Transverse colon (tissue), 4 donors: ENCODE measurements at places on chromosomes 12 and 14. TPM values are rescaled to one million over a fixed set of nuclear protein-coding genes. Genes with fewer than 3 reads are reported as not detected.

GRCh38 chr12:106128585-106129328 is 10.0 kb downstream of the NUAK1 start:
- DNase-seq: no peak

GRCh38 chr14:87952307-87953094 is 40.5 kb downstream of the GALC start:
- DNase-seq: no peak

GRCh38 chr14:28756884-28757570 is 9.6 kb upstream of the FOXG1 start:
- no peak for DNase-seq

GRCh38 chr12:95224202-95225170 is 6.9 kb downstream of the VEZT start:
- no peak for DNase-seq

DNA sequence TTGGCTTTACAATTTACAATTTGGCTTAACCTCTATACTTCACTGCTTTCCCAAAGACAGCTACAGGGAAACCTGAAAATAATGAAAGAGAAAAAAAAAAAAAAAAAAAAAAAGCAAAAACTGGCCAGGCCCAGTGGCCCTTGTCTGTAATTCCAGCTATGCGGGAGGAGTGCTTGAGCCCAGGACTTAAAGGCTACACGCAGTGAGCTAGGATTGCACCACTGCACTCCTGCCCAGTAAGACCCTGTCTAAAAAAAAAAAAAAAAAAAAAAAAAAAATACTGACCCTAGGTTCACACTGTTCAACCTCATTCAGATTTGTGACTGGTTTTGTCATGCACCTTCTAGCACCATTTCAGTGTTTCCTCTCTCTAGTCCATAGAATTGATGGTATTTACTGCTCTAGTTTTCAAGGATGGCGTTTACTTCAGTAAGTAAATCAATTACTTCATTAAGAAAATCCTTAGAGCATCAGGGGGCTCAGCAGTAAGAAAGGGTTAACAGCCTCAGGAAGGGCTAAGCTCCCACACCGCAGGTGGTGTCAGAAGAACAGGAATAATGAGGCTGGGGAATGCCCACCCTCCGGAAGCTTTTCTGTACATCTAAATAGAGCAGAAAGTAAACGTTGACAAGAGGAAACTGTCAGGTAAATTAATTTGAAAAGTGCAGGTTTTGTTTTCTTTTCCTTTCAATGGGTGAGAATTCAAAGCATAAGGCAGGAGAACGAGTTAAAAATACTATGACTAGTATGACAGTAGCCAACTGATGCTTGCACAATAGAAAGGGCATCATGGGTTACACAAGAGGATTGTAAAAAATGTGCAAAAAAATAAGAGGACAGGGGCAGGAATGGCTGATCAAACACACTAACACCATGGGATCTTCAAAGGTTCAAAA is 115.0 kb upstream of the MDM1 start:
- no peak for DNase-seq

DNA sequence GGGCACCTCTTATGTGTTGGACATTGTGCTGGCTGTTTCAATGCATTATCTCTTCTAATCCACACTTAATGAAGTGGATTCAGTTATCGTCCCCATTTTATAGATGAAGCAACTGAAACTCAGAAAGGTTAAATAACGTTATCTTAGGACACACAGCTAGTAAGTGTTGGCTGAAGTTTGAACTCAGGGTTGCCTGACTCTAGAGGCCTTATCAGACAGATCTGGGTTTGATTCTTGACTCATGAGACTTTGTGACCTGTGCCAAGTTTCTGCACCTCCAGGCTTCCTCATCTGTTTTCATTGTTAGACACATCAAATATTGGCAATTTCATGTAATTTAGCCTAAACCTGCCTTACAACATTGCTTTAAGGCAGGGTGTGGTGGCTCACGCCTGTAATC is 18.2 kb upstream of the IRF2BPL start:
- DNase-seq: no peak

- DNase-seq: no peak
These were observed 225.4 kb downstream of the APAF1 start for GRCh38 chr12:98870504-98870903.

GRCh38 chr12:126588586-126589249 is 1523.5 kb downstream of the AACS start:
- no peak for DNase-seq

DNA sequence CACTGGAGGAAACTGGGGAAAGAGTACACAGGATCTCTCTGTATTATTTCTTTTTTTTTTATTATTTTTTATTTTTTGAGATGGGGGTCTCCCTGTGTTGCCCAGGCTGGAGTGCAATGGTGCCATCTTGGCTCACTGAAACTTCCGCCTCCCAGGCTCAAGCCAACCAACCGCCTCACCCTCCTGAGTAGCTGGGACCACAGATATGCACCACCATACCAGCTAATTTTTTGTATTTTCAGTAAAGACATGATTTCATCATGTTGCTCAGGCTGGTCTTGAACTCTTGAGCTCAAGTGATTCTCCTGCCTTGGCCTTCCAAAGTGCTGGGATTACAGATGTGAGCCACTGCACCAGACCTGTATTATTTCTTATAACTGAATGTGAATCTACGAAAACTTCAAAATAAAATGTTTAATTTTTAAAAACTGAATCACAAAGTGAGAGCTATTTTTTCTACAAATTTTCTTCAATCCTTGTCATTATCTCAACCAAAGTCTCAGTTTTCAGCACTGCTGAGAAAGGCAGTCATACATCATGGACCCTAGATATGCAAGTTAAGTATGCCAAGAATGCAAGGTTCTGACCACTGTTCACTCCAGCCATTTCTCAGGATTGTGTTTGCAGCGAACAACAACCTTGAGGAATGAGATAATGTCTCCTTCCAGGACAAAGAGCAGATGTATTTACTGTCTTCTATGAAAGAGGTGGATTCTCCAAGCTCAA is 2.4 kb downstream of the EAPP start:
- DNase-seq: no peak

DNA sequence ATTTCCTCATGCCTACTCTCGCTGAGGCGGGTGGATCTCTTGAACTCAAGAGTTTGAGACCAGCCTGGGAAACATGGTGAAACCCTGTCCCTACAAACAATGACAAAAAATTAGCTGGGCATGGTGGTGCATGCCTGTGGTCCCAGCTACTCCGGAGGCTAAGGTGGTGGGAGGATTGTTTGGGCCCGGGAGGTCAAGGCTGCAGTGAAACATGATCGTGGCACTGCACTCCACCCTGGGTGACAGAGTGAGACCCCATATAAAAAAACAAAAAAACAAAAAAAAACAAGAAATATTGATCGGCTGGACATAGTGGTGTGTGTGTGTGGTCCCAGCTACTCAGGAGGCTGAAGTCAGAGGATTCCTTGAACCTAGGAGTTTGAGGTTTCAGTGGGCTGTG is 9.2 kb downstream of the MOAP1 start:
- DNase-seq: no peak

DNA sequence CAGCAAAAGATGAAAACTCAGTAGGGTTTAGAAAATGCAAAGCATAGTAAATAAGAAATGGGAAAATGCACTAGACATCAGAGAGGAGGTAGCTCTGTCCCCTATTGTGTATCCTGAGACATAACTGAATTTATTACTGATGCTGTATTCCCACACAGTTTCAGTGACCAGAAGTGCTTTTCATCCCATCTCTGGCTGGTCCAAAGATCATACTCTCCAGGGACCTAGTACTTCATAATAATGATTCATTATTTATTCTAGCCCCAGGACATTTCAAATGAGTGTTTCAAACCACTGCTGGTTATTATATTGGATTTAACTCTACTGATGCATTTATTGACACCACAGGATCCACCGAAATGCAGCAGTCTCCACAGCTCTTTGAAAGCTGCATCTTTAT is 163.3 kb downstream of the PAWR start:
- no peak for DNase-seq

DNA sequence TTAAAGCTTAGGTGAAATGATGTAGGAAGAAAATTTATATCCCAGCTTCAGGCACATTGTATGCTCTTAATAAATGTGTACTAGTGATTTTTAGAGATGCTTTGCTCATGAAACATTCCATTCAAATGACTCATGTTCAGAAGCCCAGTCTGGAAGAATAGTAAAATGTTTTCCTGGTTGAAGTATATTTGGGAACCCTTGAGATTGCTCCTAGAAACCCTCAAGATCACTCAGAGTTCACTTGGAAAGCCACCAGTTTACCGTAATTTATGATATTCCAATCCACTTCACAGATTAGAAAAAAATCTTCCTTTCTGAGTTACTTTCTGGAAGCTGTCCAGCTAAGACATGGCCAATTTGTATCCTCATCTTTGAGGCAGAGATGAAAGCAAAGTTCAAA is 186.4 kb downstream of the SYT10 start:
- no peak for DNase-seq

- DNase-seq: no peak
These were observed 207.6 kb upstream of the PDZRN4 start for GRCh38 chr12:40980427-40980961.

GRCh38 chr12:121391619-121392324 is 8.1 kb upstream of the RNF34 start:
- peak; percentile 38 for DNase-seq

- DNase-seq: peak; percentile 86
These were observed 14.0 kb upstream of the RACGAP1 start for GRCh38 chr12:50039151-50039835.

DNA sequence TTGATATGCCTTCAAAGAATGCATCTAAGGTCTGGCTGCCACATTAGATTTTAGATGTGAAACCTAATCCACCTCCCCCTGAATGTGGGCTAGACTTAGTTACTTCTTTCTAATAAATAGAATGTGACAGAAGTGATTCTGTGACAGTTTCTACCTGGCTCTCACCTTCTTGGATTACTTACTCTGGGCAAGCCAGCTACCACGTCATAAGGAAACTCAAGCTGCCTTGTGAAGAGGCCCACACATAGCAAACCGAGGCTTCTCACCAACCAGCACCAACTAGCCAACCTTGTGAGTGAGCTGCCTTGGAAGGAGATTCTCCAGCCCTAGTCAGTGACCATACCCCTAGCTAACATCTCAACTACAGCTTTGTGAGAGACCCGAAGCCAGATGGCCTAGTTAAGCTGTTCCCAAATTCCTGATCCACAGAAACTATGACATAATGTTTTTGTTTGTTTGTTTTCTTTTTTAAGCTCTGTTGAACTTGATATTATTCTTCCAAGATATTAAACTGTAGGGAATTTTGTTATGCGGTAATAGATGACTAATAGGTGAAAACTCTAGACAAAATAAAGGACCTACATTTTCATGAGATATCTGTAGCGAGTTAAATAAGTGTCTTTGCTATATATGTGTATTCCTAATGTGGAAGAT is 6.2 kb downstream of the GPR19 start:
- DNase-seq: no peak

DNA sequence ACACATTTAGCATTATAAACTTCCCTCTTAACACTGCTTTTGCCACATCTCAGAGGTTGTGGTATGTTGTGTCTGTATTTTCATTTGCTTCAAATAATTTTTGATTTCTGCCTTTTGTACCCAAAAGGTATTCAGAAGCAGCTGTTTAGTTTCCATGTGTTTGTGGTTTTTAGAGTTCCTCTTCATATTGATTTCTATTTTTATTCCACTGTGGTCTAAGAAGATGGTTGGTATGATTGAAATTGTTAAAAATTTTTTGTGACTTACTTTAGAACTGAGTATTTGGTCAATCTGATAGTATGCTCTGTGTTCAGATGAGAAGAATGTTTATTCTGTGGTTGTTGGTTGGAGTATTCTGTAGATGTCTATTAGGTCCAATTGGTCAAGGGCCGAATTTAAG is 76.4 kb downstream of the IFNG-AS1 start:
- DNase-seq: no peak

- no peak for DNase-seq
These were observed 98.7 kb downstream of the PHETA1 start for GRCh38 chr12:111270239-111270638.

DNA sequence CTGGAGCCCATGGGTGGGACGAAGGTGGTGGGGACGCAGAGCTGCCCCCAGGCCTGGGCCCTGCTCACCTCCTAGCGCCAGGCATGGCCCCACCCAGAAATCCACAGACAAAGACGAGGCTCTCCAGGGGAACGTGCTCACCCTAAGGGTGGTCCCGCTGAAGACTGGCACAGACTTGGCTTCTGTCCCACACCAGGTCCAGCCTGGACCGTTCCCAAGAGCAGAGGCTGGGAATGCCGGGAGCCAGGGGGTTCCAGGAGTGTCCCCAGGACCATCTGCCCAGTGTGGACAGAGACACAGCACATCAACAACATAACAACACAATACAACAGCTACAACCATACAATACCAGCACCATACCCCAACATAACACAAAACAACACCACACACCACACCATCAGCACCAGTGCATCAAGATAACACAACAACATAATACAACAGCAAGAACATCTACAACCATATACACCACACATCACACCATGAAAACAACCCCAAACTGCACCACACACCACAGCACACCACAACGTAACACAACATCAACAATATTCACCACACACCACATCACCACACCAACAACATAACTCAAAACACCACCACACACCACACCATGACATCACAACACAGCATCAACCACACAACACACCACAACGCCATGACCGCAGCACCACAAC is 329.6 kb downstream of the ADGRD1 start:
- no peak for DNase-seq

The EML1 gene
- total RNA-seq: 20.6 TPM

The RNASE9 gene
- total RNA-seq: not detected

The TSHR gene
- total RNA-seq: 0.48 TPM

The PNMA1 gene
- 12.7 TPM for total RNA-seq

The C1QL4 gene
- total RNA-seq: not detected

The EIF2S3B gene
- total RNA-seq: not detected

The HAL gene
- not detected for total RNA-seq

The CLEC2A gene
- not detected for total RNA-seq

The CCDC197 gene
- not detected for total RNA-seq
